ENCODE measurements at places on chromosomes 16 and 17.
A peak's percentile ranks its signal among the peaks of the same experiment; 100 is the strongest.

DNA sequence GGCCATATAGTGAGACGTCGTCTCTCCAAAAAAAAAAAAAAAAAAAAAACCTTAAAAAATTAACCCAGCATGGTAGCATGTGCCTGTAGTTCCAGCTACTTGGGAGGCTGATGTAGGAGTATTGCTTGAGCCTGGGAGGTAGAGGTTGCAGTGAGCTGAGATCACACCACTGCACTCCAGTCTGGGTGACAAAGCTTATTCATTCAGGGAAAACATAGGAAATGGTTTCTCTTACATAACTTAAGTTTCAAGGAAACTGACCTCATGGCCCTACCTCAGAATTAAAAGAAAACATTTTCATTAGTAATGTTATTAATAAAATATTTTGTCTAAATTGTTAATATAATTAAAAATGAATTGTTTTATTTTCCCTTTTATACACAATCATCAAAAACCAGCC, 31.4 kb downstream of the COG1 start:
- DNase-seq: no peak

DNA sequence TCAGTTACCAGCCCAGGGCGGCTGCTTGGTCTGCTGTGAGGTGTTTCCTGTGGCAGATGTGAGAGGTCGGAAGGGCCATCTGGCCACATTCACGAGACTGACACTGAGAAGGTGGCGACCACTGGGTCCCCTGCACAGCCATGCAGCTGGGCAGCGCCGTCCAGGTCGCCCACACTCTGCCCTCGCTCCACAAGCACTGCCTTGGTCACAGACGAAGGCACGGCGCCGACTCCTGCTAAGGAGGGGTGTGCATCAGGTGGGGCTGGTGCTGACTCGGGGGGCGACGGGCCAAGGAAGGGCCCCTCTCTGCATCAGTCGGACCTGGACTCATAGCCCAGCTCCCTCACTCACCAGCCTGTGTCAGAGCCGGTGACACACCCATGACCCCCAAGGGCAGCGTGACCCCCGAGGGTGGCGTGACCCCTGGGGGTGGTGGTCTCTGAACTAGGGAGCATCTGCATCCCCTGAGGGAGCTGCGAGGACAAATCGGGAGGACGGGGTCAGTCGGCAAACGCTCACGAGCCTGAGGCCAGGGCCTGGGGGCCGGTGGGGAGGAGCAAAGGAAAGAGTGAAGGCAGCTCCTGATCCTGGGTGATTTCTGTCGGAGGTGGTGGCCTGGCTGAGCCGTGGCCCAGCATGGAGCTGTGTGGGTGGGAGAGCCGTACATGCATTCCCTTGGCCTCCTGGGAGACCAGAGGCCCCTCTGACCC, 30.4 kb downstream of the NME3 start:
- no peak for DNase-seq

DNA sequence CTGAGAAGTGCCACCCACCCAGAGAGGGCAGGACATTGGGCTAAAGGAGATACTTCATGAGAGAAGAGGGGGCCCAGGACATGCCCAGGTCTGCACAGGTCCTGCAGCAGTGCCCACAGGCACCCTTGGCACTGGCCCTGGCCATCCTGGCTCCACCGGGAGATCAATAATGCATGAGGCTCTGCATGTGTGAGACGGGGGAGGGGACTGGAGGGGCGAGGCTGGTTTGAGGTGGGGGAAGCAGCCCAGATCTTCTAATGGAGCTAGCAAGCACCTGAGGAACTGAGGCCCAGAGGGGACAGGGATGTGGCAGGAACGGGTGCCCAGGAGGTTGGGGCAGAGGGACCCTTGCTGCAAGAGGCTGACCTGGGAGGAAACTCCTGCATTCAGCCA, 567 bp downstream of the OSBPL7 start:
- DNase-seq: no peak

- DNase-seq: peak; percentile 3
Observed at GRCh38 chr17:65229621-65229995, 92.4 kb downstream of the RGS9 start.

DNA sequence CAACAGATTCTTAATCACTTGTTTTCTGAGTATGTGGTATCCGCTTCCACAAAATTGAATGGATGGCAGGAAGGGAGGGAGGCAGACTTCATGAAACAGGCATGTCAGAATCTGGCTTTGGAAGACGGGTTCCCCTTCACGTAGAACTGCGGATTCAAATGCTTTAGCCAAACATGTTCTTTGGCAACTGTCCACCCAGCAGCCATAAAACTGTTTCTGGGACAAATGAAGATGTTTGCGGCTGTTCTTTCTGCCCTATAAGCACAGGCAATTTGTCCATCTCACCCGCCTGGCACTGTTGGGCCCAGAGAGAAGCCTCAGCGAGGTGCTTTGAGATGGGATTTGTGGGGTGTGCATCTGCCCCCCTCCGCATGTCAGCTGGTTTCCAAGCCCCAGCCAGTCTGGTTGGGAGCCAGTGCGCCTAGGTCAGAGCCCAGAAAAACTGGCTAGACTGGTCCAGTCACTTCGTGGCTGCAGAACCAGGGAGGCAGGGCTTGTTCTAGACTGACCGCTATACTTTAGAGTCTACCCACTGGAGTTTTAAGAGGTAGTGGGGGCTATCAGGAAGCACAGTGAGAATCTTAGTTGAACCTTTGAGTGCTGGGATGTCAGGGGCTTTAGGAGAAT, 6.3 kb downstream of the CRHR1 start:
- no peak for DNase-seq

DNA sequence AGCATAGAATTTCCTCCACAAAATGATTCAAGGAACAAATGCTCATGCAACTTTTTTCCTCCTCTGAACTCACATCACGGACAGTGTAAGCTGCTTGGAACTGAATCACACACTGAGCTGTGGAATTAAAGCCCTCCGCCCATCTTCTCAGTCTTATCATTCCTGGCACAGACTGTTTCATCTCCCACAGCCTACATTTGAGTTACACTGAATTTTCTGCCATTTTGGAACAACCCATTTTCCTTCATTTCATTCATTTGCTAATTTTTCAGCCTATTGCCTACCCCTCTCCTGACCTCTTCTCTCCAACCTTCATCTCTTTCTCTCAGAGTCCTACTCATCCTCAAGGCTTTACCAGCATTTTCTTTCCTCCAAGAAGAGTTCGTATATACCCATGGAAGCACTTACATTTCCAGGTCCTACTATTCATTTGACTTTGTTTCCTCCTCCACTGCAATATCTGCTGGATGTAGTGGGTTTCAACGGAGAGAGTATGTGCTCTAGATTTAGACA, 39.1 kb upstream of the TOM1L1 start:
- DNase-seq: no peak

DNA sequence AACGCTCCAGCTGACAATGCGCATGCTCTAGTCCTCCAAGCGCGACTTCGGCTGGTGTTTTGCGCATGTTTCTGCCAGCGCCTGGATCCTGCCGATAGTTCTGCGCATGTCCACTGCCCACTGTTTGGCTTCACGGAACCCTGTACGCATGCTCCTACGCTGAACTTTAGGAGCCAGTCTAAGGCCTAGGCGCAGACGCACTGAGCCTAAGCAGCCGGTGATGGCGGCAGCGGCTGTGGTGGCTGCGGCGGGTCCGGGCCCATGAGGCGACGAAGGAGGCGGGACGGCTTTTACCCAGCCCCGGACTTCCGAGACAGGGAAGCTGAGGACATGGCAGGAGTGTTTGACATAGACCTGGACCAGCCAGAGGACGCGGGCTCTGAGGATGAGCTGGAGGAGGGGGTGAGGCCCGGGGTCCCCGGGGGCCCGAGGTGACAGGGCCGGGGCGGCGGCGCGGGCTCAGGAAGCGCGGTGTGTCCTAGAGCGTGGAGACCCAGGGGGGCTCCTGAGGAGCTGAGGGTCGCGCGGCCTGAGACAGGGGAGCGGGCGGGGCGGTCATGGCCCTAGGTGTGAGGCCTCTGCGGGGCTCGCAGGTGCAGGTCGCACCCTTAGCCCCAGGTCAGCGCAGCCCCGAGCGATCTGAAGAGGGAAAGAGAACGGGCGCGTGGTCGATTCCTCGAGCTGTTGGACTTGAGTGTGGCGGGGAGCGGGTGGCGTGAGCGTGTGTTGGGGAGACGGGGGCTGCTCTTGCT, at the start of the genes RPS6KB1 and TUBD1:
TSS of gene RPS6KB1 (plus strand) at position 198 of the 752 bp plus-strand sequence. CDS start at position 262, 64 bp downstream.
TSS of gene TUBD1 (minus strand) at position 20 of the 752 bp plus-strand sequence. CDS start 1,941 bp downstream, outside the sequence.
- DNase-seq: peak; percentile 98

- DNase-seq: no peak
Observed at GRCh38 chr16:5032748-5033167, 977 bp downstream of the NAGPA start.

DNA sequence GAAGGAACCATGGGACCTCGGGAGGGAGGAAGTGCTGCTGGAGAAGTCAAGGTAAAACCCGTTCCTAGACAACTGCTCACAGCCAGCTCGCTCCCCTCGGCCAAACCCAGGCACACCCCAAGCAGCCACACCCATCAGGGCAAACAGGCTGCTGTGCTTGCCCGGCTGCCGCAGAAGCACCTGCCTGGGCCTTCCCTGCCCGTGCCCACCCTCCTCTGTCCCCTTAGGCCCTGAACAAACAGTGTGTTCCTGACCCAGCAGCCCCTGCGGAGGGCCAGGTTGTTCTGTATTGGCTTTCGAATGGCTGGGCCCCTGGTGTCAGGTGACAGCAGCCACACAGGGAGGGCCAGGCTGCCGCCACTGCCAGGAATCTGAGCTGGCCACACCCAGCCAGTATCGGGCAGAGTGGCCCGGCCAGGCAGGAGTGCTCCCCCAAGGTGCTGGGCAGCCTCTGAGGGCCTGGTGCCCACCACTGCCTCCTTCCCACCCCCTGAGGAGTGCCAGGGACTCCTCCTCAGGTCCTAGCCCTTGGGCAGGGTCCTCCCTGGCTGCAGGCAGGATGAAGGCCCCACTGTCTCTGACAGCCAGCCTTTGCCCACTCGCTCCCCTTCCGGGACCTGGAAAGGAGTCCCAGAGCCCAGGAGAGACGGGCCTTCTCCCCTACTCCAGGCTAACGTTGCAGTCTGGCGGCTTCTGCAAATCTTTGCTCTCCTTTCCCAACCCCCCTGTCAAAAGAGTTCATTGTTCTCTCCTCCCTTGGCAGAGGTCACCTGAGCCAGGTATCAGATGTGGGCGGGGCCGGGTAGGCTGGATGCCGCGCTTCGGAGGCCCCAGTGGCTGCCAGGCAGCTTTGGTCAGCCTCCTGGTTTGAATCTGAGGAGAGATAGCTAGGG, 24.0 kb downstream of the LLGL2 start:
- DNase-seq: no peak

DNA sequence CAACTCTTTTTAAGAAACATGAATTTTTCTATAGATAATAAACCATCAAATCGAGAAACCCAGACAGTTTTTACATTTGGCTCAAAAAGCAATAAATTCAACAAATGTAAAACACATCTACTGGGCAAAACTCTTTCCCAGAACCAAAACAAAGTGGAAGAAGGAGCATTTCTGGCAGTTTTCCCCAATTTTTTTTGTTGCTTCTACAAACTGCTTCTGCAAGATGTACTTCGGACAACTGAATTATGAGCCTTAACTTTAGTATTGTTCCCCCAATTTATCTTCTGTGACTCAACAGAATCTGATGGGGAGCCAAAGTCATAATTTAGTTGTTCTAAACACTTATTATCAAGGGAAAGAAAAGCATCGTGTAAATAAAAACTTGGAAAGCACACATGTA, 1047.2 kb downstream of the CDH11 start:
- no peak for DNase-seq

- DNase-seq: no peak
Observed at GRCh38 chr16:88461331-88462269, 8.5 kb downstream of the ZFPM1 start.

- DNase-seq: peak; percentile 25
Observed at GRCh38 chr17:68398691-68399637, 58.3 kb downstream of the WIPI1 start.

DNA sequence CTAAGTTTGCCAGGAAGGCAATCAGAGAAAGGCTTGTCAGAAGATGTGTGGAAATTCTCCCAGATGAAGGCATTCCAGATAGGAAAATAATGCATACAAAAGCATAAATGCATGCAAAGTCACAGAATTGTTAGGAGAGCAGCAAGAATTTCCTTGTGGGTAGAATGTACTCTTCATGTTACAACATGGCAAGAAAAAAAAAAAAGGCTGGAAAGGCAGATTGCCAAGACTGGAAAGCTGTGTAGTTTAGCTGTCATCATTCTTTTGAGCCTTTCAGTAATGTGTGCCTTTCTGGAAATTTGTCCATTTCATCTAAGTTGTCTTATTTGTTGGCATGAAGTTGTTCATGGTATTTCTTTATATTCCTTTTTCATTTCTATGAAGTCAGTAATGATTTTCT, 71.0 kb upstream of the EFCAB3 start:
- DNase-seq: no peak

DNA sequence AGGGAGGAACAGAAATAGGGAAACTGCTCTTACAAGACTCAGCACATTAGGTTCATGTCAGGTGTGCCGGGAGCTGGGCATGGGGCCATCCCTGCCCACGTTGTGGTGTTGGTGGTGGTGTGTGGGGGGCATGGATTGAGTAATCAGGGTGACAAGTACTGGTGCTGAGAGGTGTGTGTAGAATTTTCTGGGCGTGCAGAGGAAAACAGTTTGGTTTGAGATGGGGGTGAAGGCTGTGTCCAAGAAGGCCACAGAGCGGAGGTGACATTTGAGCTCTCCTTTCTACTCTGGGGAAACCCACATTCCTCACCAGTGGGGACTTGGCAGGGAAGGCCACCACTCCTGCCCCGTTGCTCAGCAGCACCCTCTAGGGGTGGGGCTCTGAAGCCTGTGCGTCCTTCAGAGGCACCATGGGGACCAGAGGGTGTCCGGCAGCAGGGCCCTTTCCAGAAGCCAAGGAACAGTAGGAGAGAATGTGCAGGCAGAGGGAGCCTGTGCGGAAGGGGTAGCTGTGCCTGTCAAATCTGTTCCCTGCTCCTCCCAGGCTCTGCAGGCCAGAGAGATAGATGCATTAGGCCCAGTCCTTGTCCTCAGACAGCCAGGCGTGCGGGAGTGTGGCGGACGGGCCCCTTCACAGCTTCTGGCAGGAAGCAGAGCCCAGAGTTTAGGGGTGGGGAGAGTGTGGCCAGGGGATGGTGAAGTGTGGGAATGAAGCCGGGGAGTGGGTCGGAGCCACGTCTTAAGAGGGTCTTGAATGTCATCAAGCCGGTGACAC, 48.7 kb upstream of the GSE1 start:
- no peak for DNase-seq

DNA sequence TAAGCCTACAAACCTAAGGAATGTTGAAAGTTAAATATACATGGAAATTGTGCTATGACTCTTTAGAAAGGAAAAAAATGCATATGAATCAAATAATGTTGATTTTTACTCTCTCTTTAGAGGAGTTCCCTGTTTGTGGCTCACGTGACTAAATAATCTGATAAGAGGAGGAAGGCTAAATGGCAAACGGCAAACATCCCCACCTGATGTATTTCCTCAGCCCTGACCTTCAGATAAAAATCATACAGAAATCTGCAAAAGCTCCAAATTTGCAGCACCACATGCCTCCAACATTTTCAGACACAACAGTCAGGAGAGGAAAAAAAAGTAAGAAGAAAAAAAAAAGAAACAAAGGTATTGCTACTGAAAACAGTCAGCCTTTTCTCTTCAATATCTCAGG, 423.0 kb upstream of the PSMD7 start:
- no peak for DNase-seq

DNA sequence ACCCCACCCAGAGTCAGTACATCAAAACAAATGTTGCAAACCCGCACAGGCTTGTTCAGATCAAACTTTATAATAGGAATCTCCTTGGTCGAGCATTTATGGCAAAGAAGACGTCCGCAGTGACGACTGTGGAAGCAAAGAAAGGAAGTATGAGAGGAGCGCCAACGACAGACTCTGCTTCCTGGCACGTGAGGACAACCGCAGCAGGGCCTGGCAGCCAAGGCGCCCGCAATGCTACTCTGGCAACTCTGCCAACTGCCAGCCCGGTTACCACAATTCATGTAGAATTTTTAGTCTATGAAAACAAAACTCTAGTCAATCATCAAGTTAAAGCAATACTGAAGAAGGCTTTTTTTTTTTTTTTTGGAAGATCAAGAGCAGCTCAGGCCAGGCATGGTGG, 24.8 kb downstream of the CYB5D2 start:
- peak; percentile 13 for DNase-seq

GRCh38 chr17:77476931-77477805, 336.4 kb downstream of the SEC14L1 start:
- DNase-seq: no peak

Measured in CD4-positive, alpha-beta T cell treated with Interleukin-4 for 4 hours (primary cell).